ENCODE measurements at places on chromosomes 3 and 15. TPM values are rescaled to one million over a fixed set of nuclear protein-coding genes. Genes with fewer than 3 reads are reported as not detected.

Gene DGKG
- polyA plus RNA-seq, result 0.45 TPM

Gene P3H2
- polyA plus RNA-seq, result 17.1 TPM

Gene GOLGA6L10
- 0.65 TPM for polyA plus RNA-seq

- no peak overlapping the region for H3K4me3 ChIP-seq
- H3K36me3 ChIP-seq, result no peaks in the 10 kb centered on the region
- H3K27ac ChIP-seq, result no peak overlapping the region
Measured at GRCh38 chr3:39063143-39063542, 11.3 kb downstream of the WDR48 start.

- H3K4me3 ChIP-seq, result no peak overlapping the region
- peak; percentile 66 for DNase-seq
- peak overlapping the region; percentile 76 for H3K27ac ChIP-seq
- peaks cover 13% of the 10 kb centered on the region for H3K4me1 ChIP-seq
Measured at GRCh38 chr15:90075420-90076289, 26.6 kb downstream of the IDH2 start.

- no peaks in the 10 kb centered on the region for H3K36me3 ChIP-seq
- no peaks in the 10 kb centered on the region for H3K4me1 ChIP-seq
- no peak overlapping the region for H3K4me3 ChIP-seq
- no peaks in the 10 kb centered on the region for H3K27me3 ChIP-seq
- H3K27ac ChIP-seq, result no peak overlapping the region
Measured at GRCh38 chr3:16923112-16923511, 38.4 kb downstream of the PLCL2 start.

DNA sequence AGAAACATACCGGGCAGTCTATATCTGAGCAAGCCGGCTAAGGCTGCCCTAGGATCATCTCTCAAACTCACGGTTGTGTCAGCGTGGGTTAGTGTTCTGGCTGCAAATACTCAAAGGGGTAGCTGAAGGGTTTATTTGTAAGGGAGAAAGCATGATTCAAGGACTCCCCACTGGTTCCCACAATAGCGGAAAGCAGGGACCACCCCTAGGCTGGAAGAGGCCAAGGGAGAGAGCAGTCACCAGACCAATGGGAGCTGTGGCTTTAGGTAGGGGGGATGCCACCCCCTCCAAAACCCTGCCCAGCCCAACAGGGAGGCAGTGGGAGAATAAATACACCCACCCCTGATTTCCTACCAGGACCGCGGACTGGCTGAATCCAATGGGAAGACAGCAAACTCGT, 7.3 kb upstream of the LMCD1 start:
- no peak for DNase-seq
- no peaks in the 10 kb centered on the region for H3K27me3 ChIP-seq
- no peak overlapping the region for H3K27ac ChIP-seq
- H3K4me1 ChIP-seq, result peaks cover 25% of the 10 kb centered on the region

- H3K4me1 ChIP-seq, result peaks cover 57% of the 10 kb centered on the region
- DNase-seq, result no peak
- no peaks in the 10 kb centered on the region for H3K27me3 ChIP-seq
- H3K27ac ChIP-seq, result peak overlapping the region; percentile 87
- H3K4me3 ChIP-seq, result no peak overlapping the region
Measured at GRCh38 chr3:58036293-58037032, 28.2 kb downstream of the FLNB start.

- H3K4me3 ChIP-seq, result no peak overlapping the region
- no peaks in the 10 kb centered on the region for H3K36me3 ChIP-seq
- H3K4me1 ChIP-seq, result no peaks in the 10 kb centered on the region
- H3K27me3 ChIP-seq, result no peaks in the 10 kb centered on the region
- no peak for DNase-seq
Measured at GRCh38 chr3:1442271-1442670, 349.4 kb downstream of the CNTN6 start.

GRCh38 chr15:53665930-53666329, 93.5 kb downstream of the WDR72 start:
- H3K36me3 ChIP-seq, result no peaks in the 10 kb centered on the region

DNA sequence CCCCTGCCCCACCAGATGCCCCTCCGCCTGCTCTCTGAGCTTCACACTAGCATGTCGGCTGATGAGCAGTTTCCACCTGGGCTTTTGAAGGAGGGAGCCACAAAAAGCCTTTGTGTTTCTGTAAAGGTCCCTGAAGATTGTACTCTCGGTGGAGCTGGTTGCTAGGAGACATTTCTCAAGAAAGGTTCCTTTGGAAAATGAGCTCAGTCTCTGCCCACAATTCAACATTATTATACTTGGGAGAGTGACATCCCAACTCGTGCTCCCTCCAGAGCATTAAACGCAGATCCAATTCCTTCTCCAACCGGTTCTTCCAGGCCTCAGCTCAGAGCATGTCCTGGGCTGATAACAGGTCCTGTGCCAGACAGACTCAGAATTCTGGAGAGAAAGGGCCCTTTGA, 26.8 kb upstream of the FAM107A start:
- DNase-seq, result no peak
- H3K27ac ChIP-seq, result no peak overlapping the region
- H3K4me3 ChIP-seq, result no peak overlapping the region
- H3K4me1 ChIP-seq, result no peaks in the 10 kb centered on the region
- no peaks in the 10 kb centered on the region for H3K36me3 ChIP-seq

GRCh38 chr3:112020674-112021085, 13.9 kb upstream of the TMPRSS7 start:
- no peak for DNase-seq
- H3K4me1 ChIP-seq, result no peaks in the 10 kb centered on the region
- no peaks in the 10 kb centered on the region for H3K27me3 ChIP-seq
- H3K27ac ChIP-seq, result no peak overlapping the region
- H3K36me3 ChIP-seq, result no peaks in the 10 kb centered on the region
- H3K4me3 ChIP-seq, result no peak overlapping the region

DNA sequence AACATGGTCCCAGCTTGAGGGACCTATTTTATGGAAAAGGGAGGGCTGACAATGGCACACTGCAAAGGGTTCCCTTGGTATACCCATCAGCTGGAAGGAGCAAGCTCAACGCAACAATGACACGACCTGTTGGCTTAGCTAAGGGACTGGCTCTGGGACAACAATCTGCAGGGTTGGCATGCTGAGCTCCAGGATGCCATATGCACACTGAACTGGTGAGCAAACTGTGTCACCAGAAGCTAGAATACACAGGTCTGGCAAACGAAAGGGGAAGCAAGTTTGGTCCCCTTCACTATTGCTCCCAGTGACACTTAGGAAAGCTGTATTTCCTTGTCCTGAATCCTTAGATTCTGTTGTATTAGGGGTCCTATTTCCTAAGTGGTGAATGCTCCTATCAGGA, 38.0 kb upstream of the RASGRF1 start:
- no peak for DNase-seq
- no peaks in the 10 kb centered on the region for H3K4me1 ChIP-seq
- H3K27ac ChIP-seq, result no peak overlapping the region
- no peaks in the 10 kb centered on the region for H3K36me3 ChIP-seq
- no peak overlapping the region for H3K4me3 ChIP-seq
- no peaks in the 10 kb centered on the region for H3K27me3 ChIP-seq

GRCh38 chr3:56802378-56802745, 613 bp upstream of the ARHGEF3 start:
- DNase-seq, result no peak
- H3K27ac ChIP-seq, result peak overlapping the region; percentile 57
- H3K4me3 ChIP-seq, result peak overlapping the region; percentile 76
- no peaks in the 10 kb centered on the region for H3K36me3 ChIP-seq
- no peaks in the 10 kb centered on the region for H3K27me3 ChIP-seq
- peaks cover 21% of the 10 kb centered on the region for H3K4me1 ChIP-seq

DNA sequence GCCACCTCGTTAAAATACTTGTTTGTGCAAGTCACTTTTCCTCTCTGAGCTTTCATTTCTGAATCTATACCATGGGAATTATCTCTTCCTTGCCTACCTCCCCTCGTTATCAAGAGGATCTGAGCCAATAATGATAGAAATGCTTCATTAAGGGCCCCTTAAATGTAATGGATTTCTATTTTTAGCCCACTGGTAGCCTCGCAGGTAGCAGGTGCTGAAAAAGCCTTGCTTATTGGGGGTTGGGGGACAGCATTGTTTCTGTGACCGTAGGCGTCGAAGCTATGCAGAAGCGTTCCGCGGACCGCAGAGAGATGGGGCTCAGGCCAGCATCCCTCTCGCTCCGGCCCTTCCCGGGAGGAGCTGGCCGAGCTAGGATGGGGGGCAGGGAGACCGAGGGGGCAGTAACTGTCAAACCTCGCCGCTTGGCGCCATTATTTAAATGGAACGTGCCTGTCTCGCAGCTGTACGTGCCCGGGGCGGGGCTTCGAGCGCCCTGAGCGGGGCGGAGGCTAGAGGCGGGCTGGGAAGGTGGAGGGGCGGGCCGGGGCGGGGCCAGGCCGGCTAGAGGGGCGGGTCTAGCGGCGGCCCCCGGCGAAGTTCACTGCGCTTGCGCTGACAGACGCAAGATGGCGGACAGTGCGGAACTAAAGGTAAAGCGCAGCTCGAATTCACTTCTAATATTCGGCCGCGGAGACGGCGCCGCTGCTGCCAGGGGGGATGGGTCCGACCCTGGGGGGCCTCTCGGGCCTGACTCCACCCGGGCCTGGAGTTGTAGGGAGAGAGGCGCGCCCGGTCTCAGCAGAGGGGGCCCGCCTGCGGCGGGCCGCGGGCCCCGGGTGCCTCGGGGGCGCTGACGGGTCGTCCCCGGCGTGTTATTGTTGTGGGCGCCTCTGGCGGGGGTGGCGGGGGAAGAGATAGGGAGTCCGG, at the start of gene PIAS1:
PIAS1 (plus strand) TSS at position 615 of the 927 bp plus-strand sequence; CDS start at position 627, 12 bp downstream.
- peak within 1 kb of the TSS; percentile 88 for H3K4me3 ChIP-seq
- peak within 1 kb of the TSS; percentile 98 for H3K27ac ChIP-seq
- peaks cover 8% of the 10 kb centered on the region for H3K4me1 ChIP-seq
- DNase-seq, result peak; percentile 98
- H3K36me3 ChIP-seq, result no peaks in the 10 kb centered on the region

- H3K4me3 ChIP-seq, result peak overlapping the region; percentile 2
- H3K27me3 ChIP-seq, result no peaks in the 10 kb centered on the region
- peaks cover 10% of the 10 kb centered on the region for H3K4me1 ChIP-seq
Measured at GRCh38 chr3:155676252-155676981, 68.5 kb downstream of the PLCH1 start.

- DNase-seq, result no peak
- H3K27me3 ChIP-seq, result no peaks in the 10 kb centered on the region
- H3K4me3 ChIP-seq, result no peak overlapping the region
- no peaks in the 10 kb centered on the region for H3K36me3 ChIP-seq
Measured at GRCh38 chr3:139630542-139630941, 47.2 kb downstream of the NMNAT3 start.

- peaks cover 11% of the 10 kb centered on the region for H3K4me1 ChIP-seq
- no peaks in the 10 kb centered on the region for H3K36me3 ChIP-seq
- peak overlapping the region; percentile 29 for H3K27ac ChIP-seq
- no peak overlapping the region for H3K4me3 ChIP-seq
- no peaks in the 10 kb centered on the region for H3K27me3 ChIP-seq
- DNase-seq, result peak; percentile 49
Measured at GRCh38 chr15:100468285-100468684, 60.5 kb downstream of the CERS3 start.

- no peak for DNase-seq
- no peaks in the 10 kb centered on the region for H3K27me3 ChIP-seq
- peaks cover 7% of the 10 kb centered on the region for H3K4me1 ChIP-seq
- peak overlapping the region; percentile 86 for H3K27ac ChIP-seq
Measured at GRCh38 chr3:34364335-34364734, 565.9 kb downstream of the PDCD6IP start.

DNA sequence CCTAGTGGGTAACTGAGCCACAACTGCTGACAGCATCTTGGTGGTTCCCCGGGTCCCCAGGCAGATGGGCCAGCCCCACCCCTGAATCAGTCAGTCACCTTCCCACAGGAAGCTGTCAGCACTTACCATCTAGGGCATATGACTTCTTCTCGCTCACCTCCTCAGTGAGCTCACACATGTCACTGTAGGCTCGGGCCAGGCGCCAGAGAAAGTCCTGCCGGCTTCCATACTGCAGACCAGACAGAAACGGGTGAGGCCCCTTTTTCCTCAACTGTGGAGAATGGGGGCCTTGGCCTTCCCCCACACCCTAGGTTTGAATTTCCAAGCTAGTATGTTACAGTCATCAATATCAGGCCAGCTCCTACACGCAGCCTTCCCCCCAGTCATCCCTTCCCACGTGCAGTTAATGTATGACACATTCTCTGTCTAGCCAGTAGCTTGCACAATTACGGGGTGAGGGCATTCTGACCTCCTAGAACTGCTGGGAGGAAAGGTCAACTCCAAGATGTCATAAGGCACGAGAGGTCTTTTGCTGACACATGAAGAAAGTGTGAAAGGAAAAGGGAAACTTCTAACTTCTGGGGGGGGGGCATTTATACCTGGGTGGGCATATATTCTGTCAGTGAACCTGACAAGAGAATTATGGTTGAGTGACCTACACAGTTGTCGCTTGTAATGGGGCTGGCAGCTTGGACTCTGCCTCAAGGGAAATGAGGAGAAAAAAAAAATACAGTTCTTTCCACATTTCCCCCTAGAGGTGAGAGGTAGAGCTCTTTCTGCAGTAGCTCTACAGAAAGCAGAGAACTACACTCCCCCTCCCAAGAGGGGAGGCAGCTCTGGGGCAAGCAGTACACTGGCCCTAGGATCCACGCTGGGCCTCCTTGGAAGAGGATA, 10.9 kb downstream of the RMDN3 start:
- peak; percentile 44 for DNase-seq
- no peaks in the 10 kb centered on the region for H3K36me3 ChIP-seq
- no peaks in the 10 kb centered on the region for H3K27me3 ChIP-seq
- peaks cover 8% of the 10 kb centered on the region for H3K4me1 ChIP-seq
- H3K27ac ChIP-seq, result peak overlapping the region; percentile 54

DNA sequence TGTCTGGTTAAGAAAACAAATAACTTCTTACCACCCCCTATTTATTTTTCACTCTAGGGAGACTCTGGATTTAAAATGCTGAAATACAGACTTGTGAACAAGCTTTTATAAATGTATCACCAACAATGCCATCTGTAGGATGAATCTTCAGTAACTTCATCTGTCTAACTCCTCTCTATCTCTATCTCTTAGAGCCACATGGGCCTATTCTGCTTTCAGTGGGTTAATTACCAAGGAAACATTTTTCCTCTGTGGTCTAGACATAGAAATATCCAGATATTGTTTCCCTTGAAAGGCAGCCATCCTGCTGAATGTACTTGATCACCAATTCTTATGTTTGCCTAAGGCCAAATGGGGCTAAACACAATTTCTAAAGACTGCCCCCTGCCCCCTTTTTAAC, 167.6 kb upstream of the COL8A1 start:
- no peaks in the 10 kb centered on the region for H3K27me3 ChIP-seq
- no peak overlapping the region for H3K4me3 ChIP-seq
- H3K4me1 ChIP-seq, result no peaks in the 10 kb centered on the region
- H3K27ac ChIP-seq, result no peak overlapping the region
- DNase-seq, result no peak
- no peaks in the 10 kb centered on the region for H3K36me3 ChIP-seq

DNA sequence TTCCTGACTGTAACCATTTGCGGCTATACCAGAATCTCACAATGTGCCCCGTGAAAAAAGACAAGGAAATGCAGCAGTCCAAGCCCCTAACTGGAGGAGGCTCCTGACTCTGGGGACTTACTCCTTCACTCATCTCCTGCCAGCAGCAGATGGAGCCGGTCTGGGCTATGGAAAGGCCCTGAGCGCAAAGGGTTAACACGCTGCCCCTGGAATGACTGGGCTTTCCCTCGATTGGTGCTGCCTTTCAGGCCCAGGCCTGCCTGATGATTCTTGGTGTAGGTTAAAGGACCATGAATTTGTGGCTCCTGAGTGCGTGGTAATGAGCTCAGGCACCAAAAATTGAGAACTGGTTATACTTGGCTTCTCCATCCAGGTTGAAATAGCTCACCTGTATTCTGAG, 42.3 kb upstream of the GALNT15 start:
- no peak overlapping the region for H3K4me3 ChIP-seq
- no peak for DNase-seq
- no peaks in the 10 kb centered on the region for H3K4me1 ChIP-seq
- no peaks in the 10 kb centered on the region for H3K27me3 ChIP-seq

- peak within 1 kb of the TSS; percentile 99 for H3K27ac ChIP-seq
- peaks cover 37% of the 10 kb centered on the region for H3K4me1 ChIP-seq
- H3K4me3 ChIP-seq, result peak within 1 kb of the TSS; percentile 97
- no peaks in the 10 kb centered on the region for H3K36me3 ChIP-seq
- H3K27me3 ChIP-seq, result no peaks in the 10 kb centered on the region
- DNase-seq, result peak; percentile 92
Measured at GRCh38 chr15:75201616-75202250, at the start of gene C15orf39. TSS of gene C15orf39 (plus strand) at chr15:75201882. CDS start at chr15:75206049, 4,167 bp downstream.

Data from hepatocyte (in vitro differentiated cells).